ENCODE measurements at places on chromosomes 4 and X.

DNA sequence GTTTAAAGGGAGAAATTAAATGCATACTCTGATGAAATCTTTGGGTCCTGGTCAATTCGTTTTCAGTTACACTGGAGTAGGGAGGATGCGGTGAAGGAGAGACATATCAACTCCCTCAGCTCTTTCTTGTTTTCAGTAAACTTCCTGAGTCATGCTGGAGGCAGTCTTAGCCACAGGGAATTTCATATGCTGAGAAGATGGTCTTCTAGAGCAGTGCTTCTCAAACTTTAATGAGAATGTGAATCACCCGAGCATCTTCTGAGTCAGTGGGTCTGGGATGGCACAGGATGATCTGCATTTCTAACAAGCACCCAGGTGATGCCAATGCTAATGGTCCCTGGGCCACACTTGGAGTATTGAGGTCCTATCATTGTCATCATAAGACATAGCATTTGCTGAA lies 214.5 kb downstream of the KIT start:
- DNase-seq = no peak

GRCh38 chrX:12595720-12596119 lies 195.5 kb upstream of the PRPS2 start:
- DNase-seq = no peak

- DNase-seq = no peak
These were observed 13.3 kb upstream of the UBA6 start for GRCh38 chr4:67714248-67714583.

GRCh38 chr4:17497890-17498523 lies 13.9 kb downstream of the QDPR start:
- DNase-seq = no peak

DNA sequence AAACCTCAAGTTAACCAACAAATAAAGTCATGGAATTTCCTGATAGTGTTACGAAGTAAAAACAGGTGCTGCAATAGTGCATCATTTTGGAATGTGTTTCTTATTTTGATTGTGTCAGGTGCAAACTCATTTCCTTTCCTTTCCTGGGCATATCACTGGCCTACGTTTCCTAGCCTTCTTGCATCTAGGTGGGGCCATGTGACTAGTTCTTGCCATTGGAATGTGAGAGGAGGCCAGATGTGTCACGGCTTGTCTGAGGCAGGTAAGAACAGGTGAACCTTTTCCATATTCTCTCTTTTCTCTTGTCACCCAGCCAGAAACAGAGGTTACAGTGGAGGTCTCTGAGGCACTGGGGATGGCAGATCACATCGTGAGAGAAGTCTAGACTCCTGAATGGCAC lies 868.0 kb downstream of the RPA4 start:
- no peak for DNase-seq

DNA sequence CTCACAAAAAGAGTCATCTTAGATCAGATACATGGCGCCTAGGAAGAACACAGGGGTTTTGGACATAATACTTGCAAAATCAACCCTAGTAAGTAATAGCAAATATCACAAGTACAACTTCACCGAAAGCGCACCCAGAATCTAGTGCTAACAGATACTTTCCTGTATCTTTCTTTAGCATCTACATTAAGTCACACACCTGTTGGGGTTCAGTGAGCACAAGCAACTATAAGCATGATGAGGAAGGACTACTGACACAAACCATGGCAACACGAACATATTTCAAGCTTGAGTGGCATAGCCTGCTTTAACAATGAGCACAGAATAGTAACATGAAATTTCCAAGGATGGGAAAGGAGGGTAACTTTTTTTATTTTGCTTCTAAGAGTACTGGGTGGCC lies 116.1 kb downstream of the GPC3 start:
- DNase-seq = no peak

DNA sequence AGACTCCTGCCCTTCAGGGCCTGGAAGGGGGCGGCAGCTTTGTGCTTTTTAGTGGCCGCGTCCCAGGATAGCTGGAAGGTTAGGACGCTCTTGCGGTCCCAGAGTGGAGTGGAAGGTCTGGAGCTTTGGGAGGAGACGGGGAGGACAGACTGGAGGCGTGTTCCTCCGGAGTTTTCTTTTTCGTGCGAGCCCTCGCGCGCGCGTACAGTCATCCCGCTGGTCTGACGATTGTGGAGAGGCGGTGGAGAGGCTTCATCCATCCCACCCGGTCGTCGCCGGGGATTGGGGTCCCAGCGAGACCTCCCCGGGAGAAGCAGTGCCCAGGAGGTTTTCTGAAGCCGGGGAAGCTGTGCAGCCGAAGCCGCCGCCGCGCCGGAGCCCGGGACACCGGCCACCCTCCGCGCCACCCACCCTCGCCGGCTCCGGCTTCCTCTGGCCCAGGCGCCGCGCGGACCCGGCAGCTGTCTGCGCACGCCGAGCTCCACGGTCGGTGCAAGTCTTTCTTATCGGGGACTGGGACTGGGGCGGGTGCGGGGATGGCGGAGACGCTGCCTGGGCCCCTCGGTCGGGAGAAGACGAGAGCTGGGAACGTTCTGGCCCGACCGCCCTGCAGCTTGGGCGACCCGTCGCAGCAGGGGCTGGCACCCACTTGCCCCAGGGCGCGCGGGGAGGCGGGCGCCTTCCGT lies at the start of gene EDNRA:
EDNRA (plus strand) TSS at position 207 of the 686 bp plus-strand sequence. CDS start 4,585 bp downstream, outside the sequence.
- peak; percentile 62 for DNase-seq

- peak; percentile 18 for DNase-seq
These were observed 574.7 kb downstream of the PCDH7 start for GRCh38 chr4:31294655-31295480.

DNA sequence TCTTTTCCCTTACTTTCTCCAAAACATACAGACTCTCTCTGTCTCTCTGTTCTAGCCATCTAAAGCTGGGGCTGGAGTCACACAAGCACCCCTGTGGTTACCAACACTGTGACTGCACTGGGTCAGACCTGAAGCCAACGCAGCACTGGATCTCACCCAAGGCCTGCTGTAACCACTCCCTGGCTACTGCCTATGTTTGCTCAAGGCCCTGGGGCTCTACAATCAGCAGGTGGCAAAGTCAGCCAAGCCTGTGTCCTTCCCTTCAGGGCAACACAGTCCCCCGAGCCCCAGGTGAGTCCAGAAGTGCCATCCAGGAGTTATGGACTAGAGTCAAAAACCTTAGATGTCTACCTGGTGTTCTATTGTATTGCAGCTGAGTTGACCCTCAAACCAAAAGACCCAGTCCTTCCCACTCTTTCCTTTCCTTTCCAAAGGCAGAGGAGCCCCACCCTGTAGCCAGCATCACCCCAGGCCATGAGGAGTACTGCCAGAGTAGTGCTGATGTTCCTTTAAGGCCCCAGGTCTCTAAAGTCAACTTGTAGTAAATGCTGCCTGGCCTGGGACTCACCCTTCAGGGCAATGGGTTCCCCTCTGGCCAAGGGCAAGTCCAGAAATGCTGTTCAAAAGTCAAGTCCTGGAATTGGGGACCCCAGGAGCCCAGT lies 58.8 kb upstream of the RAP2C start:
- DNase-seq = no peak

- no peak for DNase-seq
These were observed 207.2 kb upstream of the NPY2R start for GRCh38 chr4:155001251-155001650.

GRCh38 chr4:182286931-182287330 lies 43.7 kb downstream of the TENM3 start:
- no peak for DNase-seq

GRCh38 chr4:16090096-16090705 lies 6.4 kb upstream of the PROM1 start:
- DNase-seq = no peak

- no peak for DNase-seq
These were observed 8.5 kb downstream of the TIGD2 start for GRCh38 chr4:89119836-89120235.

- DNase-seq = no peak
These were observed 35.1 kb downstream of the GEMIN8 start for GRCh38 chrX:13994536-13995080.

DNA sequence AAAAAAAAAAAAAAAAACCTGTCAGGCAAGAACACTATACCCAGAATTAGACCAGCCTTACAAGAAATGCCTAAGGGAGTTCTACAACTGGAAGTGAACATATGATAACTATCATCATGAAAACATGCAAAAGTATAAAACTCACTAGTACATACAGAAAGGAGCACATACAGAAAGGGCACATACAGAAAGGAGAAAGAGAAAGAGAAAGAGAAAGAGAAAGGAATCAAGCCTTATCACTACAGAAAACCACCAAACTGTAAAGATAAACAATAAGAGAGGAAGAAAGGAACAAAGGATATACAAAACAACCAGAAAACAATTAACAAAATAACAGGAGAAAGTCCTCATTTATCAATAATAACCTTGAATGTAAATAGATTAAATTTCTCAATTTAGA lies 50.4 kb downstream of the PHKA1 start:
- DNase-seq = no peak

- DNase-seq = no peak
These were observed 4.8 kb downstream of the HNRNPDL start for GRCh38 chr4:82425478-82425877.

GRCh38 chrX:26208012-26208411 lies 8.0 kb upstream of the MAGEB5 start:
- no peak for DNase-seq

GRCh38 chr4:57013543-57014120 lies 34.9 kb downstream of the POLR2B start:
- DNase-seq = no peak

DNA sequence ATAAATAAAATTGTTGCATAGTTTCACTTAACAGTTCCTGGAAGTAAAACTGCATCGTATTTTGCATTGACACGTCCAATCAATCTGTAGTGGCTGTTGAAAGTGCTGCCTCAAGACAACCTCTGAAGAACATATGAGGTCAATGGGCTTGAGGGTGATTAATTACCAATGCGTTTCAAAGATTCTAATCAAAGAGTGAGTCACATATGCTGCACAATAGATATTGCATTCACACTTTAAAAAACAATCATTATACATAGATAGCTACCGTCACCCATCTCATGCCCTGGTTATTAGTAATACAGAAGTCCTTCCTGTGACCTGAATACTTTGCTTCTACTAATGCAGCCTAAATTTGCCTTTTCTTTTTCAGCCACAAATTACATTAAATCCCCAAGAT lies 743.3 kb upstream of the SLIT2 start:
- DNase-seq = no peak

GRCh38 chrX:49308604-49309269 lies 5.3 kb downstream of the GAGE10 start:
- DNase-seq = no peak

DNA sequence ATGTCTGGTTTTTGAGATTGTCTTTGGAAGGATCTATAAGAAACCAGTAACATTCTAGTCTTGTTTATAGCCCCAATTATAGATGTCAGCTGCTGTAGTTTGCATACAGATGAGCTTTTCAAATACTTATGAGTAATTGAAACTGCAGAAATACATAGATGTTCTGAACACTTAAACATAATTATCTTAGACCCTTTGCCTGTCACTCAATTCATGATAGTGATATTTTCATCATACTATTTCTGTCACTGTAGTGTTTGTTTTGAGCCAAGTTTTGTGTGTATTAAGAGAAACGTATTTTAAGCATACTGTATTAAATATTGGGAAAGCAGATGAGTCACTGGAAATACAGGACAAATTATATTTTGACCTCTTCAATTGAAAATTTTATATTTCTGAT lies 69.8 kb upstream of the SMARCA5 start:
- no peak for DNase-seq

- DNase-seq = no peak
These were observed 489.1 kb downstream of the PCDH18 start for GRCh38 chr4:137043184-137043583.

GRCh38 chrX:6500719-6501118 lies 34.2 kb downstream of the VCX3A start:
- DNase-seq = no peak

- DNase-seq = peak; percentile 43
These were observed 674 bp downstream of the SH3D19 start for GRCh38 chr4:151324752-151325110.

DNA sequence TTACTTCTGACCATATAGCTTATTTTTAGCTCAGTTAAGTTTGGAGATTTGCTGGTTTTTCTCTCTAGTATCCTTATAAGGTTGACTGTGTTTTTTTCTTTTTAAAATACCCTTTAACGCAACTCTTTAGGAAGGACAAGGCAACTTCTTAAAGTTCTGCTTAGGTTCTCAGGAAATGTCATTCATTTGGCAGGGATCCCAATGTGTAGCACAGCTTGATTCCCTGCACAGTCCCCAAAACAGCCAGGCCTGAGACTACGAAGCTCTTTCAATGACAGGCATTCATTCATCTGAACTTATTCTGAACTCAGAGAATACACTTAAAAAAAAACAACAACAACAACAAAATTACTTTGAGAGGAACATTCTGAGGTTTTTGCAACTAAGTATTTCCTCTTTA lies 1765.8 kb downstream of the PCDH7 start:
- DNase-seq = no peak

GRCh38 chr4:129342819-129343408 lies 247.0 kb downstream of the C4orf33 start:
- DNase-seq = no peak

DNA sequence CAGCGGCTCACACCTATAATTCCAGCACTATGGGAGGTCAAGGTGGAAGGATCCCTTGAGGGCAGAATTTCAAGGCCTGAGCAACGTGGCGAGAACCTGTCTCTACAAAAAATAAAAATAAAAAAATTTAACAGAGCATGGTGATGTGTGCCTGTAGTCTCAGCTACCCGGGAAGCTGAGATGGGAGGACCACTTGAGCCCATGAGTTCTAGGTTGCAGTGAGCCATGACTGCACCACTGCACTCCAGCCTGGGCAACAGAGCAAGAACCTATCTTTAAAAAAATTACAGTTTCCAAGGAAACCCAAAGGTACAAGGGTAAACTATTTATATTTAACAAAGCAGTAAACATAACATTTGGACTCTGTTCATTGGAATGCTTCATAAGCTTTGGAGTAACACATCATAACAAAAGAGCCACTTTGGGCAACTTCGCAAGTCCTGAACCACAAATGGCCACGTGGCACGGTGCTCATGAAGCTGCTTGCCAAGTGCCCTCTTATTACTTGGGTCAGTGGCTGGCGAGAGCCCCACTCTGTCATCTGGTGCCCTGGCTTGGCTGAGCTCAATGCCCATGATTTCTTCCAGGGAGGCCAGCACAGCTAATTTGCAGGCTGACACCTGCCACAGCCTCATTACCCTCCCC lies 165.6 kb downstream of the SH3KBP1 start:
- DNase-seq = no peak

- no peak for DNase-seq
These were observed 1825.1 kb upstream of the IGFBP7 start for GRCh38 chr4:58935332-58935731.

DNA sequence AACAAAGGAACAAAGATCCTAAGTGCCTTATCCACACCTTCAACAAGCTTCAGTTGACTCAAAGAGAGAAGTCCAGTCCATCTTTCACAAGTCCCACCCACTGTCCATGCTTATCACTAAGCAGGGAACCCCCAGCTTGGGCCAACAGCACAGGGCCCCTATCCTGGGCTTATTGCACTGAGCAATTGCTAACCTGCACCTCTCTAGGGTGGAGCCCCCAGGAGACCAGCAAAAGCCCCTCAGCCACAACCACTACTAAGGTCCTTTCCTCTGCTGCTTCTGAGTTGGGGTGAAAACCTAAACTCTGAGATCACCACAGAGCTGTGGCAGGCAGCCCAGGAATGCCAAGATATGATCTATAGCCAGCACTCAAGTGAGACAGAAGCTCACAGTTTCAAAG lies 96.7 kb upstream of the PBDC1 start:
- DNase-seq = no peak

Data from femur (tissue), 1 donor.